ENCODE measurements at places on chromosomes 7 and 10. TPM values are rescaled to one million over a fixed set of nuclear protein-coding genes. Genes with fewer than 3 reads are reported as not detected.

Gene SDK1
- total RNA-seq, result 2.0 TPM

Gene ZNF800
- total RNA-seq, result 19.5 TPM

Gene ANKMY2
- total RNA-seq, result 4.6 TPM

Gene PDE1C
- not detected for total RNA-seq

Gene OR6V1
- not detected for total RNA-seq

Gene PAPOLB
- total RNA-seq, result not detected

Gene MYH16
- total RNA-seq, result not detected

Gene PON1
- total RNA-seq, result not detected

Gene AEBP1
- 10.8 TPM for total RNA-seq

DNA sequence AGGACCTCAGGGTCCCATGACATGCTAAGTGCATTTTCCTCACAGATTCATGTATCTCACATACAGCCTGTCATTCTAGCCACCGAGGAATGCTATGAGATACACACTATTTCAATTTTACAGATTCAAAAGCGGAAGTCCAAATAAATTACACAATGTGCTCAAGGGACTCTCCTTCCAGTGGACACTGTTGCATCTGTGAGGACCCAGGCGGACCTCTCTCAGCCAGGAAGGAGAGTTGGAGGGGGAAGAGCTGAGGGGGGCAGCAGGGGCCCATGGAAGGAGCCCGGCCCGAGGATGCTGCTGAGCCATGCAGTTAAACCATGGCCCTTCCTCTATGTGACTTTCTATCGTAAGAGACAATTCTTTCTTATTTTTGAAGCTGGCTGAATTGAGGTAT, 93.6 kb downstream of the VOPP1 start:
- no peak for DNase-seq

DNA sequence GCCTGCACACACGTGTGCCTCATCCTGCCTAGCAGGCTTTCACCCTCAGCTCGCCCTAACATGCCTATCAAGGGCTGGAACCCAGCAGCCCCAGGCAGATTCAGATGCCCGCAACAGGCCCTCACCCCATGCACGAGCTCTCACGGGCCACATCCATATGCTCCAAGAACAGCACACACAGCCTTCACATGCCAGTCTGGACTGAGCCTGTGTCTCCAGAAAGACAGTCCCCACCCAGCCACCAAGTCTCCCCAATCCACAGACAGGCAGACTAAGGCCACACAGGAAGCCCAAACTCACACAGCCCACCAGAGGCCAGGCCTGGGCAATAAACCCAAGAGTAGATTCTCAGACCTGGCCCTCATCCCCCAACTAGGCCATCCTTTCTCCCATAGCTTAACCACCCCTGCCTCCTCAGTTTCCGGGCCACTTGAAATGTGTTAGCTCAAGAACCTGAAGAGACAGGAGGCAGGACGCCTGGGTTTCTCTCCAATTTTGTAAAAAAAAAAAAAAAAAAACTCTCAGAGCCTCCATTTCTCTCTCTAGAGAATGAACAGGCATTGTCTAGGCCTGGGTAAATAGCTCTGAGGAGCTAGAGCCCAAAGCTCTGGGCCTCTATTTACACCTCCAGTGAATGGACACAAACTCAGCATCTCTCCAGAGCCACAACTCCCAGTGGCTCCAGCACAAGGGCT, 6.8 kb downstream of the LDB1 start:
- DNase-seq, result peak; percentile 35

- no peak for DNase-seq
Measured at GRCh38 chr10:71502851-71503250, 106.1 kb downstream of the CDH23 start.

DNA sequence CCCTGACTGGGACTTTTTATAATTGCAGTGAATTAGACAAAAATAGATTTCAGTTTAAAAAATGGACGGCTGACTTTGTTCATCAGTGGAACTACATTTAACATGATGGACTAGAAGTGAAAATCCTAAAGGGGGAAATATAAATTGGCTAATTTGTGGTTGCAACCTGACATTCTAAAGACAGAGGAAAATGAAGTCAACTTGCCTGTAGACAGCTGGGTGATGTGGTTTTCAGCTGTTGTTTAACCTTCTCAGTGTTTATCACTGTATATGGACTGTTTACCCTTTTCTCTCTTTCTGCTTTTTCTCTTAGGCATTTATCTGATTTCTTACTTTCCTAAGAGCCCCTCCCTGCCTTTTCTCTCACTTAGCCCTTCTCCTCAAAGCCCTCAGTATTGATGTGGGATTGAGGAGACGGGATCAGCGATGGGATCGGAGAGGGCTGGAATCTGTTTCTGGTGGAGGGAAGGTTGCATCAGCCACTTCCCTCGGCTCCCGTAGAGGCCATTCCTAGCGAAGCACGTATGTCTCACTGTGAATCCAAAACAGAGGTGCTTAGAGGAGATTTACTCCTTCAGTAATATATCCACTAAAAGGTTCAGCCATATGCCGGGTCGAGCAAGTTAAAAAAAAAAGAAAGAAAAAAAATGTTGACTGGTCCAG, 109.0 kb upstream of the KLF6 start:
- DNase-seq, result no peak

GRCh38 chr10:70523057-70523456, 44.5 kb downstream of the PALD1 start:
- DNase-seq, result no peak

- no peak for DNase-seq
Measured at GRCh38 chr10:97063983-97064837, 121.5 kb downstream of the SLIT1 start.

DNA sequence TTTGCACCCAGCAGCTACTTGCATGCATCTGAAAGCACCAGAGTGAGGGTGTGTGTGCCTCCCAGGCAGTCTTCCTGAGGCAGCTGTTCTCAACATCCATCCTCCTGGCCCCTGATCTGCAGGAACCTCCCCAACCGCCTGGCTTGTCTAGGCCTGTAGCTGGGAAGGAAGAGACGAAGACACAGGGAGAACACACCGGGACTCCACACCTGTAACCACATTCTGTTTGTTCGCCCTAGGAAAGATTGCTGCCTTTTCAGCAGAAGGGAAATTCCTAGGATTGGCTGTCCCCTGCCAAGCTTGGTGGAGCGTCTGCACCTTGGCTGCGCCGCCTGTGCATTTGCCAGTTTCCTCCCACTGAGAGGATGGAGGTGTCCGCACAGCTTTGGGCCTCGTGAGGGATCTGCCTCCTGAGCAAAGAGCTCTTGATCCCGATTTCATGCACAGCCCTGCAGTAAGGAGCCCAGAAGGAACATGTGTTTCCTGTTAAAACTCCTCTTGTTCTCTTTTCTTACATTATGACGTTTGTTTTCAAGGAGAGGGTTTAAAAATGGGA, 154.6 kb downstream of the TPST1 start:
- no peak for DNase-seq

DNA sequence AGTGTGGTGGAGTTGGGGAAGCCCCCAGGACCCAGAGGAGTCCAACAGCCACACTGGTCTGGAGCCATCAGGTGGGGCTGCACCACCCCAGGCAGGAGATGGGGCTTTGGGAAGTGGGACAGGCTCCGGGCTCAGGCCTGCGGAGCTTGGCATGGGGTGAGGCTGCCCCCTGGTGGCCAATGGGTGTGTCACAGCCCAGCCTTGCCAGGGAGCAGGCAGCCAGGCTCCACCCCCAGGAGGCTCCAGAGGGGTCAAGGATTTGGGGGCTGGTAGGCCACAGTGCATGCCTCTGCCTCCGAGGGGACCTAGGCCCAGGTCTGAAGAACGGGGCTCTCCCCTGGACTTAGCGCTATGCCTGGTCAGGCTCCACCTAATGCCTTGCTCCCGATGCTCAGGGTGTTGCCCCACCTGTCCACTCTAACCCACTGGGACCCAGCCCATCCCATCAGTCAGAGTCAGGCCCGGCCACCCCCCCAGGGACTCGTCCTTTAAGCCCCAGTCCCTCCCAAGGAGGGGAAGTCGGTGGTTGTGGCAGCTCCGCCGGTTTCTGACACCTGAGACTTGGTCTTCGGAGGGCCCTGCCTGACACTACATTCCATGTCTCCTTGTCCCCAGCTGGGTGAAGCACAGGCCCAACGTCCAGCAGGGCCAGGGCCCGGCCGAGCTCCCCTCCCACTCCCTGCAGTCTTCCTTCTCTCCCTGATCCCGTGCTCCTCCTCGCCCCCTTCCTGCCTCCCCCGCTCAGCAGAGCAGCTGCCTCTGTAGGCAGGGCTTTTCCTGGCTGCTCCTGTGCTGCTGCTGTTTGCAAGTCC, 11.3 kb upstream of the SAMD8 start:
- peak; percentile 87 for DNase-seq

DNA sequence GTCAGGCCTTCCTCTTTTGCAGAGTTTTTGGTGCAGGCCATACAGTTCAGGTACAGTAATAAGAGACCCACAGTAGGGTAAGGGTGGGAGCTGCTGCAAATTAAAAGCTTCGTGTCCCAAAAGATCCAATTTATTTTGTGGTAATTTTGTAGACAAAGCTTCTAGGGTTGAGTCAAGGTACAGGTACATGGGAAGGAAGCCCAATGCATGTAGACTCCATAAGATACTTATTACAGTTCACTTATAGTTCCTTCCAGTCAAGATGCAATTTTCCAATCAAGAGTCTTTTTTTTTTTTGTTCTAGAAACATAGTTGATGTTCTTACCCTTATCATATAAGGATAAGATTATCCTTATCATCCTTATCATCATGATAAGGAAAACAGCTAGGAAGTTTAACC, at the start of gene TAS2R4:
TSS of gene TAS2R4 (plus strand) at position 301 of the 400 bp plus-strand sequence. CDS start 1,815 bp downstream, outside the sequence.
- DNase-seq, result no peak

GRCh38 chr7:48040944-48041652, 5.8 kb downstream of the C7orf57 start:
- DNase-seq, result no peak

- peak; percentile 81 for DNase-seq
Measured at GRCh38 chr10:110357252-110357780, 52.6 kb upstream of the SMNDC1 start.

GRCh38 chr7:24862461-24862860, 105.2 kb upstream of the GSDME start:
- no peak for DNase-seq

DNA sequence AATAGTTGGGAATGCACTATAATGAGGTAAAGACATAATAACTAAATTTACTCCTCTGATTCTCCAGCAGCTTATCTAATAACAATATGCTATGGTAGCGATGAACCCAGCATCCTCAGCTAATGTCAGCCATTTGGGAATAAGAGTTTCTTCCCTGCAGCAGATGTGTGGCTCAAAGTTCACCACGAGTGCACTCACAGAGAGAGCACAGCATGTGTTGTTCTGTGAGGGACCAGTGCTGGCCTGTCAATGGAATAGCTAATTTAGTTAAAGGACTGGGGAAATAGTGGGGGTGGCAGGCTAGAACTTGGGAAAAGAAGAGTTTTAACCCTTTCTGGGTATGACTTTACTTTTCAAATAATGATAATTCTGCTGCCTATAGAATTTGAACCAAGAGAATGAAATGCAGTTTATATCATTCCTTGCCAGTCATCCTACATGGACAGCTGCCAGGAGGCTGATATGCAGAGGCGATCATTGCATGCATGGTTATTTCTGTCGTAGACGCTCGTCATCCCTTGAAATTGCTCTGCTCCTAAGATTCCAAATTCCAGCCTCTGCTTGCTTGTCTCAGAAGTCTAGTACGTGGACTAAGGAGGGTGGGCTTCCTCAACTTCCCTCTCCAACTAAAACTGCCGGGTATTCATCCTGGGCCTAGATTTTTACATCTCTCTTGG, 355.6 kb downstream of the RNLS start:
- no peak for DNase-seq

DNA sequence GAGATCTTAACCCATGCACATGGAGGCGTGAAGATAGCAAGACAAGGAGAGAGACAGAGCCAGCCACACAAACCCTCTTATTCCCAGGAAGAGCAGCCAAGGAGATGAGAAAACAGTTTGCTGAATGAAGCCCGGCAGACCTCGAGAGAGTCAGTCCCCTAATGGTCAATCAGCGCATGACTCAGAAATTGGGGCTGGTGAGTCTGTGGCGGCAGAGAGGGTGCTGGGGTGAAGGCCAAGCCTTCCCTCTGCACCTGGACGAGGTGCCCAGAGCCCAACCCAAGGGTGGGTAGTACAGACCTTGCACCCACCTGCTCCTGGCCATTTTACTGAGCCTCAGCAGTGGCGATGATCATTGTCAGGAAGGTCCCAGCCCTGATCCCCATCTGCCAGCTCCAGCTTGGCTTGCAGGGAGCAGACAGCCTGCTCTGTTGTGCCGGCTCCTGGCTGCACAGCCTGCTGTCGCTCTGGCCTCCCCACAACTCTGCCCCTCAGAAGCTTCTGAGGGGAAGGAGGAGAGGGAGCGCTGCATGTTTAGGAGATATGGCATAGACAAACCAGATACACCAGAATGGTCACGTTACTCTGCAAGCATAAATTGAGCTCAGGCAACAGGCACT, 256.6 kb downstream of the RPS24 start:
- no peak for DNase-seq

- DNase-seq, result no peak
Measured at GRCh38 chr7:48497521-48497920, 326.3 kb downstream of the ABCA13 start.

DNA sequence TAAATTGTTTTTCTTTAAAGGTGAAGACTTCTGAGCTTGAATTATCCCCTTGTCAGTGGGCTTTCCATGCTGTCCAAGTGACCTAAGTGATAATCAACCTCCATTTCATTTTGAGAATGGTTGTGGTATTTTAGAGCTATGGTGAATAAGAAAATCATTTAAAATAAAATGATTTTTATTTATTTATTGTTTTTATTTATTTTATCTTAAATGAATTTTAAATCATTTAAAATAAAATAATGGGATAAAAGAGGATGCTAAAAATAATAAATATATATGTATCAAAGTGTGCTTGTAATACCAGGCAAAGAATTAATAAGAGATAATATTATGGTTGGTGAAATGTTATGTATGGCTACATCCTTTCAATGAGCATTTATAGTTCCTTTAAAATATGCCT, 24.5 kb downstream of the CAV1 start:
- DNase-seq, result no peak

GRCh38 chr10:27792216-27792615, 46.6 kb upstream of the MKX start:
- DNase-seq, result no peak

DNA sequence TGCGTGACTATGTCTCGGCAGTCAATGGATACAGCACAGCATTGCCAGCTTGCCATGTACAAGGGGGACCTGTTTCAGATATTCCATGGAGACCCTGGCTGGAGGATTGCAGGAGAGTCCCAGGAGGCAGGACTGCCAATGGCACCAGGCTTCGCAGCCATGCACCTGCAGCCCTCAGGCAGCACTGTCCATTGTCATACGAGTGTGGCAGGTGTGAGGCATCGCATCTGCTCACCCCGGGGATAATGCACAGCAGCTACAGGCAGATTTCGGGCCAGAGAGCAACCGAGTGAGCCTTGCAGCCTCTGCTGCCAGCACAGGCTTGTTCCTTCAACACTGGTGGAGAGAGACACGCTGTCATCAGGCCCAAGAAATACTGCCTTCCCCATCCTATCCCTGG, 415.1 kb downstream of the PAXIP1 start:
- DNase-seq, result no peak

GRCh38 chr7:41113719-41114118, 589.2 kb downstream of the INHBA start:
- DNase-seq, result no peak

DNA sequence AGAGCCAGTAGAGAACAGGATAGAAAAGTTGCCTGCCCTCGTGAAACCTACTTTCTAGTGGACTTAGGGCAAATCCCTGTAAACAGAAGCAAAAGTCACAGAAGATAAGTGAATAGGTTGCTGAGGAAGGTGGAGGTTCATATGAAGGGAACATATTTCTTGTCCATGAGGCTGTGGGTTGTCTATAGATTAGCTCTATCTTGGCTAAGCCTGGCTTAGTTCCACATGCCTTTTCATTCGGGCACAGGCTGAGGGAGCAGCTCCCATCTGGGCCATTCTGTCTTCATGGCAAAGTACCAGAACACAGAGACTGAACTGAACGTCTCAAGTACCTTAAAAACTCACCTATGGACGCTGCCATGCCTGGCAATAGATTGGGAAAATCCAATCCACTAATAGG, 45.3 kb downstream of the BZW2 start:
- no peak for DNase-seq

Data from activated naive CD4-positive, alpha-beta T cell treated with anti-CD3 and anti-CD28 coated beads for 36 hours (primary cell).